Fibroblast of skin of left quadriceps (primary cell): ENCODE measurements at places on chromosomes 4 and X.

DNA sequence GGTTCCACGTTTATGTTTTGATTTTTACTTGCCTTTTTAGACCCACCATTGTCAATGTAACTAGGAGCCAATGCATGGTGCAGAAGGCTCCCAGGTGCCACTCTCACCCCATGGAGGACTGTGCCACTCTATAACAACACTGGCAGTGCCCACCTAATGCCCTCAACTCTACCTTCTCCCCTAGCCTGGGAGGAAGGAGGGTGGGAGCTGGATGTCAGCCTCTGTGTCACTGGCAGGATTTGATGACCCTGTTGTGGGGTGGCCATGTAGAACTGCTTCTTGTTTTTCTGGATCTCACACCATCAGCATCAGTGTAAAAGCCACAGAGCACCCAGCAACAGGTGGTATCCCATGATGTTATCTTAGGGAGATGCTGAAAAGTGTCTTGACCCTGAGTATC, 13.7 kb upstream of the ADH1B start:
- DNase-seq: no peak

DNA sequence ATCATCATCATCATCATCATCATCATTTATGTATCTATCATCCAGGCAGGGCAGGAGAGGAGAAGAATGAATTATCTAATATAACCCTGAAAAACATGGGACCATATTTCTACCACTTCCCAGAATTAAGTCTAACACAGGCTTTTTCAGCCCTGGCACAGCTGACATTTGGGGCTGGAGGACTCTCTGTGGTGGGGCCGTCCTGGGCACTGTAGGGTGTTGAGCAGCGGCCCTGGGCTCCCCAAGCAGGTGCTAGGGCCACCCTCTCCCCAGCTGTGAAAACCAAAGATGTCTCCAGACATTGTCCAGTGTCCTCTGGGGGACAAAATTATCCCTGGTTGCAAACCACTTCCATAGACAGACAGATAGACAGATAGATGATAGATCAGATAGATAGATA, 288.4 kb downstream of the CRLF2 start:
- no peak for DNase-seq

DNA sequence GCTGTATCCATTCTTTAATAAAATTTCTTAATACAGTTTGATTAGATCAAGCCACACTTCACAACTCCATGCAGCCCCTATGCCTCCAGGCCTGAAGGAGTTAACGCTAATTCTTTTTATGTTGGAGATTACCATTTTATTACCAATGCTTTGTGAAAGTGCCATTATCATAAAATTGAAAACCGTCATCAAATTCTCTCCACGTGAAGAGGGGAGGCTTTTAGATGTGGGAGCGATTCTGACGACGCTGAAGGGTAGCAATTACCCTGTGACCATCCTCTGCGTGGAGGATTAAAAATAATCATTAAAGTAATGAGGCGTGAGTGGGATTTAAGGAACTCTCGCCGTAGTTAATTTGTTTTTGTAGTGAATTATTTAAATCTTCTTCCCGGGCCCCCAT, 278.8 kb downstream of the CRLF2 start:
- no peak for DNase-seq

DNA sequence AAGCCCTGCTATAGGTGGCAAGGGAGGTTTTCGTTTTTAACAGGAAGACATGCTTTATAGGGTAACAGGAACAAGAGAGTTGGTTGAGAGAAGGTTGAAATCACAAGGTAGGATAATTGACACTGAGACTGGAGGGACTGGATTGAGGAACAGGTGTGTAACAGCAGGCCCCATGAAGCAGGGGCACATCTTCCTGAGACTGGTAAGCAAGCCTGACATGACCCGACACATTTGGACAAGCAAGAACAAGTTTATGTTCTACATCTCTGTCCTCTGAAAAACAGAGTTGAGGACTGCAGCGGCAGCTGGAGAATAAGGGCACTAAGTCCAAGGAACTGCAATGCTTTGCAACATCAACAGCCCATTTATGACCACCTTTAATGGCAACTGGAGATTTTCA, 5.2 kb downstream of the RPS4X start:
- no peak for DNase-seq

DNA sequence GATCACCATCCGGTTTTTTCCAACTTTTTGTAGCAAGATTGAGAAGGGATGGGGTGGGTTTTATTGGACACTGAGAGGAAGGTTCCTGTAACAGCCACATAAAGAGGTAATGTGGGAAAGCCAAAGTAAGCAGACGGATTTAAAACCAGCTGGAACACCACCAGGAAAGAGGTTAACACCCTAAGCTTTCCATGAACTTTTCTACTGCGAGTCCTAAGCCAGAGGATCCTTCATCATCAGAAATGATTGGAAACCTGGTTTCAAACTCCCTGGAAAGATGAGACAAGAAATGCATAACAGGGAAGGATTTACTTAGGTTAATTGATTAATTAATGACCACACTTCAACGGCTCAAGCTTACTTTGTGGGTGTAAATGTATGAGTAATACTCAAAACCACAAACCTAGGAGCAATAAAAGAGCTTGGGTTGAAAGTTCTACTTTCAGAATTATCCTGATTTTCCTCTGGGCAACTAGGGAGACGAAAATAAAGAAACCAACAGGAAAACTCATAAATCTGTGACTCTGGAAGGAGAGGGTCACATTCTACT, 91.5 kb downstream of the COX18 start:
- DNase-seq: no peak

GRCh38 chr4:93030670-93031069, 726.9 kb downstream of the GRID2 start:
- no peak for DNase-seq

DNA sequence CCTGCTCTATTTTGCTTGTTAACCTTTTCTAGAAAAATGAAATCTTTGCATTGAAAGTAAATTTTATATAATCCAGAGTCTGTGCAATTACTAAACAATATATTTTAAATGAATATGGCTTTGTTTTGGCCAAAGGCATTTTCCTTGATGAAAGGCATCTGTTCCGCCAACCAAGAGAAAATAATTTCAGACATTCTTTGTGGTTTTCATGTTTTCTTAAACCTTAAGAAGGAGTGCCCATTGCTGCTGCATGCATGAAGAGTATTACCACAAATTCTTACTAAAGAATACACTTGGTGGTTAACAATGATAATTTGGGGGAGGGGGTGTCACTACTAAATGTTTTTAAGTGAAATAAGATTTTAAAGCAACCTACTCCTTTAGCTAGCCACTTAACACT, 2.7 kb upstream of the PDGFC start:
- DNase-seq: peak; percentile 66

DNA sequence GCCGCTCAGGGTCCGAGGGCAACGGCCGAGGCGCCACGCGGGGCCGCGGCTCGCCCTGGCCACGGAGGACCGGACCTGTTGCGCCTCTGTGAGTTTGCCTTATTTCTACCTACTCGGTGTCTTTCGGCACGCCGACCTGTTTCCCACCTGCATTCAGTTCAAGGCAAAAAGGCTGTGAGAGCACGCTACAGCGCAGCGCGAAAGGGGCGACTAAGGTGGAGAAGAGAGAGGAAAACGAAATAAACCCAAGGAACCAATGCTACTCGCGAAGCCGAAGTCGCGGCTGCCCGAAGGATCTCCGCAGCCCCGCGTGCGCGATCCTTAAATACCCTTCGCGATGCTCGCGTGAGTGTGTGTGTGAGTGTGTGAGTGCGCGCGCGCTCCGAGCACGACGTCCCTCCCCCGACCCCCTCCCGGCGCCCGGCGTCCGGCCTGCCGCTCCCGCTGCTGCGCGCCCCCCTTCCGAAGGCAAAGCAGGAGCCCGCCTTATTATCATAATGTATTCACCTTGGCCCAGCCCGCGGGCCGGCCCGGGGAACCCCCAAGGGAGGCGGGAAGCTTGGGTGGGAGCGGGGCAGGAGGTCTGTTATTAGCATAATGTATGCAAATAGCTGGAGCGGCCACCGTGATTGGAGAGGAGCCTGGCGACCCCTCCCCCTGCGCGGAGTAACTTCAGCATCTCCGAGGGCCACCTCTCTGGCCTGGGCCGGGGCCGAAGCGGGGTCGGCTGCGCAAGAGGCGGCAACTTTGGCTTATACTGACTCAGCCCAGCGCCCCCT, at the start of gene COL25A1:
Gene COL25A1 (minus strand): TSS at position 298 of the 779 bp plus-strand sequence.
- peak; percentile 34 for DNase-seq

- no peak for DNase-seq
Measured at GRCh38 chr4:89468602-89469001, 161.0 kb upstream of the GPRIN3 start.
